ENCODE measurements at places on chromosomes 2 and 18.

DNA sequence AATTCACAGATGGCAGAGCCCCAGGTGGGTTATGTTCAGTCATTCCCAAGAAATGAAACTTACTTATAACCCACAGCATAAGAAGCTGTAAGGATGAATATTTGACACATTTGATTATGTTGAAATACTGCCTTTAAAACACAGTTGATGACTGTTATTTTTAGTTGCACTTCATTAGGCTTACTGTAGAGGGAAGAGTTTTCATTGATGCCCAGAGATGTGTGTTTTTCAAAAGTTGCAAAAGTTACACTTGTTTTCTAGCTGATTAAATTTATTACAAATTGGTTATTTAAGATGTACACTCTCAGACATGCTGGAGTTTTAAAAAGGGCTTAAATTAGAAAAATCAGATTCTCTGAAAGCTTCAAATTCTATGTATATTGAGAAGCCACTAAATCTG is 506.1 kb downstream of the PARD3B start:
- DNase-seq: no peak

DNA sequence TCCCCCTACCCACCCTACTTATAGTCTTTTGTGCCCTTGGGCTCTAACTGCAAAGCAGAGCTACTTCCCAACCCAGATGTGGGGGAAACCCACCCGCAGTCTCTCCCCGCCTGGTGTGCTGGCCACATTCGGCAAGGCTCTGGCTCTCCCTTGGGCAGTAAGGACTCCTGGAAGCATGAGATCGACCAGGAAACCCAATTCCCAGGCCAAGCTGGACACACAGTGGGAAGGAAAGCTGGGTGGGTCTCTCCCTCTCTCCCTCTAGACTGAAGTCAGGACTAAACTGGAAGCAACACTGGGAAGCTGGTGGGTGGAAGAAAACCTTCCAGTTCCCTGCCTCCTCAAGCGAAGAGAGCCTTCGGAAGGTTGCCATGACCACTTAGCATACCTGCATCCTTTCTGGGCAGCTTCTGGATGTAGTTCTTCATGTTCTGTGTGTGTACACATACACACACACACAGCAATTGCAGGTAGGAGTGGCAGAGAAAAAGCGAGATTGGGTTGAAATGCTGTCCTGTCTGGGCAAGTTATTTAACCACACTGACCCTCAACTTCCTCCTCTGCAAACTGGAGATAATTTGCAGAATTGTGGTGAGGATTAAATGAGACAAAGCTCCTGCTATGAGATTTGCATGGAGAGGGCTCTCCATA is 33.9 kb downstream of the ZBTB7C start:
- no peak for DNase-seq

- DNase-seq: no peak
Measured at GRCh38 chr2:105442721-105443120, 43.9 kb upstream of the FHL2 start.

- DNase-seq: no peak
Measured at GRCh38 chr2:230898713-230899091, 26.3 kb downstream of the GPR55 start.

GRCh38 chr2:223759569-223760430 is 77.6 kb downstream of the AP1S3 start:
- DNase-seq: peak; percentile 62

GRCh38 chr18:56298935-56299334 is 339.5 kb downstream of the TXNL1 start:
- DNase-seq: peak; percentile 35

DNA sequence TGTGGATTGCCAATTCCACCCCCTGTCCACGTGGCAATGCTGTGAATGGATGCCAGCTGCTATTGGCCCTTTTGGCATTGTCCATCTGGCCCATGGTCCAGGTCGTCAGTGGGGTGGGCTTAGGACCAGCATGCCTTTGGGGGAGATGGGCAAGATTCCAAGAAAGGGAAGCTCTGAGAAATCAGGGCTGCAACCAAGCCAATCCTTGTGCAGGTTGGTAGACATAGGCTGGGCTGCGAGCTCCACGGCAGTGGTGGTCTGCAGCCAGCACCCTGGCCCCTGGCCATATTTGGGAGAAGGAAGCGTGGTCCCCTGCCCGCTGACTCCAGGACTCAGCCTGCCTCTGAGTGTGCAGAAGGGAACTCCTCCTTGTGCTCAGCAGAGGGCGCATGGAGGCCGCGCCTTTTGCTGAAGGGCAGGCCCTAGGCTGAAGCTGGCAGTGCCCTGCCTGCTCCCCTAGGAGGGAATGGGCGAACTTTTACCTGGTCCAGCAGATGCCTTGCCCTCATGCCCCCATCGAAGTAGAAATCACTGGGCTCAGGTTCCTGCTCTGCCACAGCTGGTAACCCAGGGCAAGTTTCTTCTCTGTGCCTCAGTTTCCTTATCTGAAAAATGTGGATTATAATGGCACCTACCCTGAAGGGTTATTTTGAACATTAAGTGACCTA is 5.4 kb downstream of the SPR start:
- DNase-seq: peak; percentile 90

DNA sequence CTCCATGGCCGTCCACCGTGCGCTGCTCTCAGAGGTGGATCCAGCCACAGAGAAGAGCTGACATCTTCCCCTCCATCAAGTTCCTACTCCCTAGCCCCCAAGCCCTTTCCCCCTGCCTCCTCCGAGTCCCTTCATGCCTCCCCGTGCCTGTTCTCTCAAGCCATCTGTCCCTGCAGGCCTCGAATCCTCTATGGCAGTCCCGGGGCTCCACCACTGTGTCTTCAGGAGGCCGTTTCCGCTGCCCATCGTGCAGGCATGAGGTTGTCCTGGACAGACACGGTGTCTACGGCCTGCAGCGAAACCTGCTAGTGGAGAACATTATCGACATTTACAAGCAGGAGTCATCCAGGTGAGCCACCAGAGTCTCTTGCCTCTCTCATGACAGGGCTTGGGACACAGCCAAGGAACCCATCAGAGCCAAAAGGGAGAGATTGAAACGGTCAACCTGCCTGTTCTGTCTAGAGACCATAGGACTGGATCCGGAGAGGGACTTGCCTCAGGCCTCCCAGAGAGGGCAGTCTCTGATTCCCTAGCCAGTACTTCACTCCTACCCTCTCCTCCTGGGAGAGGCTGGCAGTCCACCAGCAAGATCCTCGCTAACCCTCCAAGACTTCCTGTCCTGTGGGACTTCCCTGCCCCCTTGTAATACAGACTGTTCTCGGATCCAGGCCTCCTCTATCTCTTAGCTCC is 9.7 kb downstream of the UCN start:
- no peak for DNase-seq

GRCh38 chr2:238719641-238720040 is 128.2 kb upstream of the TWIST2 start:
- no peak for DNase-seq

- DNase-seq: no peak
Measured at GRCh38 chr2:201668402-201668910, 25.2 kb upstream of the TMEM237 start.

DNA sequence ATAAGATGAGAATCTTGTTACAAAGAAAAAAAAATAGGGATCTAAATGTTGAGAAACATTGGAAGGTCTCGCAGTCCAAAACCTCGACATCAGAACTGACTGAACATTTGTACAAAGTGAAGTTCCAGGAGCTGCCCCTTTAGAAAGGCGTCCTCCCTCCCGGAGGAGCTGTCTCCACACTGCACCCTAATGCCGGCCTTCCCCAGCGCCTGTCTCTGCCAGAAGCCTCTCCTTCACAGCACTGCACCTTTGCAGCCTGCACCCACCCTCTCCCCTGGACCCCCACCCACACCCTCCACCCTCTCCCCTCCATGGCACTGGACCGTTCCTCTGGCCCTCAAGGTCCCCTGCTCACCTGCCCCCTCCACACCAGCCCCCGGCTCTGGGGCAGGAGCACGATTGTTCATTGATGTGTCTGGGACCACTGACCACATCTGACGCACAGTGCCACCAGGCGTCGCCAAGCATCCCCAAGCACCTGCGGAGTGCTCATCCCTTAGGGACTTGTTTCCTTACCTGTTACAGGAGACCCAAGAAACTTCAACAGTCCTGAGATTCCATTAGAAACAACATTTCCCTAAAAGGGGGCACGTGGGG is 90.3 kb upstream of the SNTG2 start:
- no peak for DNase-seq

- no peak for DNase-seq
Measured at GRCh38 chr18:37393221-37393827, 172.3 kb downstream of the CELF4 start.

GRCh38 chr2:648476-649424 is 28.5 kb downstream of the TMEM18 start:
- no peak for DNase-seq

DNA sequence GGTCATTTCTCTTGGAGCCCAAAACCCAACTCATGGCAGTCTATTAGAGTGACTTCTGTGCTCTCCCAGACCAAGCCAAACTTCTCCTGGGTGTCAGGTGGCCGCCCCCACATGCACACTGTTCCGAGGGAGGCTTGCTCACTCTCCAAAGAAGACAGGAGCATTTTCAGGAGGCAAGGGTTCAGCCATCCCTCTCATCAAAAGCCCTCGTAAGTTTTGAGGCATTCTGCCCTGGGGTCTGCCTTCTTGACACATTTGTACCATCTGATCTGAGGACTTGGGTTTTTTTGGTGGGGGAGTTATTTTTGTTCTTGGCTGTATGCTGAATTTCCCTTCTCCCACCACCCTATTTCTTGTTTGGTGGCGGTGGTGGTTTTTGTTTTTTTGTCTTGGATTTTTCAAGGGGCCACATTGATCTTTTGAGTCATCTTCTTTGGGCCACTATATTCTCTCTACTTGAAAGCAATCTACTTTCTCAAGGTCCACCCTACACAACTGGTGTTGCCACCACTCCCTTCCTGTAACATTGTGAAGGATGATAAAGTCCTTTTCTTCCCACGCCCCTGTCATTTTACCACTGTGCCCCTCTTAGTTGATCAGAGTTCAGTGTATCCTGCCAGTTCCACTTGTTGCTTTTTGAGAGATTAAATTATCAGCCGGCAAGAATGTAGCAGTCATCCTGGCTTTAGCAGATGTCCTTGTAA is 255.8 kb downstream of the CYP26B1 start:
- no peak for DNase-seq

DNA sequence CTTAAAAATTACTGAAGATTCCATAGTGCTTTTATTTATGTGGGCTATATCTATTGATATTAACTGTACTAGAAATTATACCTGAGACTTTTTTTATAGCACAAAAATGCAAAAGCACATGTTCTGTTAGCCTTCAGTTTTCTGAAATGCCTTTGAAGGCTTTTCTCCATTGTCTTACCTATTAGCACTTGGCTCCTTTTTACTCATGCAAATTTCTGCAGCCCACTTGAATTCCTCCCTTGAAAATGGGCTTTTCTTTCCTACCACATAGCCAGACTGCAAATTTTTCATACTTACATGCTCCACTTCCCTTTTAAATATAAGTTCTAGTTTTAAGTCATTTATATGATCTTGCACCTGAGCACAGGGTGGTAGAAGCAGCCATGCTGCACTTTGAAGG is 453.0 kb upstream of the TRIB2 start:
- DNase-seq: no peak

DNA sequence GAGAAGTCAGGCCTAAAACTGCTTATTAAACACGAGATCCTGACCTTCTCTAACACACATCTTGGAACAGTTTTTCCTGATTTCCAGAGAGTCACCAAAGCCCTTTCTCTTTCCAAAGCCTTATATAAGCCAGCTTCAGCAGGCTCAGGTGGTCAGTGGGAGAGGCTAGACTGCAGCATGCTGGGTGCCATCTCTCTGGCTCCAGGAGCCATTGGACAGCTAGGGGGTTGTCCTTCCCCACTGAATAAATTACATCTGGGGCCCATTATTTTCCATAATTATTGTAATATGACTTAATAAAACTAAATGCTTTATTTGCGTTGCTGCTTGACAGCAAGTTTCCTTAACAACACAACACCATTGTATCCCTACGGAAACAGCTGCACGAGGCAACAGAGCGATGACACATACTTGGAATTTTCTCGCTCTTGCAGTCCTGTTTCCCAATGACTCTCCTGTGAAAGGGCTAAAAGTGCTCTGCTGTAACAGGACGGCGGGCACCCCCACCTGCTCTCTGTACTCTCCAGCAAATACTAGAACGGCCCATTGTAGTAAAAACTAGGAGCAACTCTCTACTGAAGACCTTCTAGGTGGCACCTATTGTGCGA is 160.6 kb downstream of the RNF144A start:
- no peak for DNase-seq

- DNase-seq: peak; percentile 51
Measured at GRCh38 chr18:77271576-77272481, 22.2 kb downstream of the GALR1 start.

- no peak for DNase-seq
Measured at GRCh38 chr18:43680096-43680495, 402.8 kb upstream of the SYT4 start.

GRCh38 chr2:98793275-98793674 is 62.3 kb upstream of the MGAT4A start:
- peak; percentile 36 for DNase-seq

DNA sequence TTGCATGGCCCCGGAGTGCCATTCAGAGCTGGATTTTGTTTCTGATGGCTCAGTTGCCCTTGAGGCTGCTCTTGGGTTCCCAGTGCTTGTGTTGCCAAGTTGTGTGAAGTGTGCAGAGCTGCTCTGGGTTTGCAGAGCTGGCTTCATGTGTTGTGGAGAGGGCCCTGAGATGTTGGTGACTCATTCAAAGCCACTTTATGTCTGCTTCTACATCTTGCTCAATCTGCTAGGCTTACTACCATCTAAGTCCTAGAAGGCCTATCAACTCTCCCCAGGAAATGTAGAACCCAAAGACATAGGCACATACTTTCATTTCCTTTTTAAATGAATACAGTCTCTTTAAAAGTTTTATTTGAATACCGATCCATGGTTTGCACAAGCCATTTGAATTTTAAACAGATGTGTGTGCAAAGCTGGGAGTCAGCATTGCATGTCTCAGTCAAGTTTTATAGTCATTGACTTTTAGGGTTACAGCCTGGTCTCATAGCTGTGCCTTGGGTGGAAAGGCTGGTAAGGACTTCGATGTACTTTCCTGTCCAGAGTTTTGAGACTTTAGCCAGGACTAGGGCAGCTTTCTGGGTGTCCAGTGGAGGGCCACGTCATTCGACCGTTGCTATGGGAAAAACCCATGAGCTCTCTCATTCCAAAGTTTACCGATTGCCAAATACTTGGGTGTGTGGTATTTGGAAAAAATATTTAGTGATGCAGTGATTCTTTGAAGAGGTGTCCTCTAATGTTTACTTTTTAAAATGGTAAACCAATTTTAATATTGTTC is 105.0 kb downstream of the LTBP1 start:
- DNase-seq: no peak
